ENCODE measurements at places on chromosomes 1 and 21.

- DNase-seq, result no peak
These were observed 14.9 kb downstream of the PLEKHA6 start for GRCh38 chr1:204344665-204345355.

GRCh38 chr1:212718499-212718898, 18.9 kb upstream of the BATF3 start:
- DNase-seq, result no peak

DNA sequence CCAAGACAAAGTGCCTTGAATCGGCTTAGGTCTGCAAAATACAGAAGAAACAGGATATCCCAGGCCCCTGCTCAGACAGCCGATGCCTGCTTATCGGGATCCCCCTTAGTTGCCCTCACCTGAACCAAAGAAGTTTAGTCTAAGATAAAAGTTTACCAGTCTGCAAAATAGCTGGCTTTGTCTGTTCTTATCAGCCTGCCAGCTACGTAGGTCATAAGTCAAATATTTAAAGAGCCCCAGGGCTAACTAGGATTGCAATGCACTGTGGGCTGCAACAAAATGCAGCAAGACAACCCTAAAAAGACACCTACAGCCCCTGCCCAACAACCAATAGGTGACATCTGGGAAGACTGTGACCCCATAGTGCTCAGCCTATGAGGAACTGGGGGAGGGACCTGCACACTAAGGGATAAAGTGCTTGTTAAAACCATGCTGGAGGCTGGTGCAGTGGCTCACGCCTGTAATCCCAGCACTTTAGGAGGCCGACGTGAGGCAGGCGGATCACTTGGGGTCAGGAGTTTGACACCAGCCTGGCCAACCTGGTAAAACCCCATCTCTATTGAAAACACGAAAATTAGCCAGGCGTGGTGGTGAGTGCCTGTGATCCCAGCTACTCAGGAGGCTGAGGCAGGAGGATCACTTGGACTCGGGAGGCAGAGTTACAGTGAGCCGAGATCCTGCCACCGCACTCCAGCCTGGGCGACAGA, 27.4 kb downstream of the LRRC3 start:
- no peak for DNase-seq

DNA sequence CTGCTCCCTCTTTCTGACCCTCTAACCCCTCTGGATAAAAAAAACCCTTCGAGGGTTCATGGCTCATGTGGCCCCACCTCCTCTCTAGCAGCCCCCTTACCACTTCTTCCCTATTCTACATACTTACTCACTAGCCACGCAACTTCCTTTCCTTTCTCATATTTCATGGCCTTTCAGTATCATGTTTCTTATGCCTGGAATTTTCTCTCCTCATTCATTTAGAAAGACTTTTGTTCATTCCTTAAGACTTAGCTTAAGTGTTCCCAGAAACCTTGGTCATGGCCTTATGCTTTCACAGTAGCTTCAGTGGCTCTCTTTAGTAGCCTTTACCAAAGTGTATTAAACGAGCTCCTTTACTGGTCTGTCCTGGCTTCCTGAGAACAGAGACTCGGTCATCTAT, 6.1 kb downstream of the ACP6 start:
- no peak for DNase-seq

GRCh38 chr1:202551683-202552082, 158.6 kb downstream of the SYT2 start:
- DNase-seq, result peak; percentile 90

DNA sequence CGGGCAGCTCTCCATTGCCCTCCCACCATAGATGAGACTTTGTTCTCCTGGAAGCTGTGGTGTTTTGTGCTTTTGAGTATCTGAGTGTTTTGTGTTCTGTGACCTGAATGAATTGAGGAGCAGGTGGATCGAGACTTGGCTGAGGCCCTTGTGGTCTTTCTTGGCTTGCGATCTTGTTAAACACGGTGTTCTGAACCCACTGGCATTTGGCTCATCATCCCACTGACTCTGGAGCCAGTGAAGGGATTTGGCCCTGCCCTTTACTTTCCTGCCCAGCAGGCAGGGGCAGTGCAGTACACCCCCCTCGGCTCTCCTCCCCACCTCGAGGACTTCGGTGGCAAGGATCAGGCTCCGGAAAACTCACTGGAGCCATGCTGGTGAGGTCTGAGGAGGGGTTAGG, 30.6 kb downstream of the PKNOX1 start:
- DNase-seq, result no peak

GRCh38 chr1:217534566-217534965, 96.3 kb downstream of the GPATCH2 start:
- no peak for DNase-seq

GRCh38 chr1:195697130-195697529, 911.1 kb downstream of the KCNT2 start:
- DNase-seq, result no peak

DNA sequence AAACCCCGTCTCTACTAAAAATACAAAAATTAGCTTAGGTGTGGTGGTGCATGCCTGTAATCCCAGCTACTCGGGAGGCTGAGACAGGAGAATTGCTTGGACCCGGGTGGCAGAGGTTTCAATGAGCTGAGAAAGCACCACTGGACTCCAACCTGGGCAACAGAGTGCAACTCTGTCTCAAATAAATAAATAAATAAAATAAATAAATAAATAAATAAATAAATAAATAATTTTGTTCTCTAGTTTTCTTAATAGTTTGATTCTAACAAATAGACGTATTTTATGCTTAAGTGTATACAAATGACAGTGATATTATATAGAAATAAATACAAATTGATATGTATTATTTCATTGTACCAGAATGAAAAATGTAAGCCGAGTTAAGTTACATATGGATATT, 339.9 kb upstream of the OLFM3 start:
- DNase-seq, result no peak

DNA sequence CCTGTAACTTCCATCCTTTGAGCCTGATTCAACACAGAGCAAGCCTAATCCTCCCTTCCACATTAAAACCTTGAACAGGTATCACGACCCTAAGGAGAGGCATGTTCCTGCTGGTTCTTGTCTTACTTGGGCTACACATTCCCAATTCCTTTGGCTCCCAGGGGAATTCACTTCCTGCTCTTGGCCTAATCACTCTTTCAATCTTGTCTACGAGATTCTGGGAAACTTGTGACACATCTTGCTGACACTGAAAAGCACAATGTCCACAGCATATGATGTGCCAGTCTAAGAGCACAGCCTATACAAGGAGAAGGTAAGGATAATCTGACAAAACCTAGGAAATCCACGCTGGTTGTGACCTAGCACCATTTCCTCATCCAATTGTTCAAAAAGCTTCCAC, 163.9 kb downstream of the GABPA start:
- no peak for DNase-seq

DNA sequence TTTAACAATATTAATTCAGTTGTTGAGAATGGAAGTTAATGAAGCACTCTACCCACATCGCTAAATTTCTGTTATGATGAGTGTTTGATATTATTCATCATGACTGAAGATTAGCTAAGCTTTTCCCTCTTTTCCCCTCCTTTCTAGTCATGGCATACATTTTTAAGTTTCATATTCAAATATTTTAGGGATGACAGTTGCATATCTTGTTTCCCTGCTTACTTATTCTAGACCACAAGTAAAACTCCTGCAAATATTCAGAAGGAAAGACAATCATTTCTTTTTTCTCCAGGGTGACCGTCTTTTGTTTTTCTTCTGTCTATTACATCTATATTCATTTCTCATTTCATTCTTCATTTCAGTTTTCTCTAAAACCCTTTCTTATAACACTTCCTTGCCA, 906.0 kb downstream of the ADGRL2 start:
- DNase-seq, result no peak

- DNase-seq, result no peak
These were observed 16.8 kb upstream of the PTPRC start for GRCh38 chr1:198622001-198622400.

GRCh38 chr1:241999026-241999425, at the start of gene MAP1LC3C:
Gene MAP1LC3C, minus strand, starts transcription at chr1:241999098. Its CDS starts 90 bp downstream, at chr1:241999008.
- DNase-seq, result peak; percentile 65

GRCh38 chr1:201418461-201418860, 3.1 kb downstream of the TNNI1 start:
- no peak for DNase-seq

DNA sequence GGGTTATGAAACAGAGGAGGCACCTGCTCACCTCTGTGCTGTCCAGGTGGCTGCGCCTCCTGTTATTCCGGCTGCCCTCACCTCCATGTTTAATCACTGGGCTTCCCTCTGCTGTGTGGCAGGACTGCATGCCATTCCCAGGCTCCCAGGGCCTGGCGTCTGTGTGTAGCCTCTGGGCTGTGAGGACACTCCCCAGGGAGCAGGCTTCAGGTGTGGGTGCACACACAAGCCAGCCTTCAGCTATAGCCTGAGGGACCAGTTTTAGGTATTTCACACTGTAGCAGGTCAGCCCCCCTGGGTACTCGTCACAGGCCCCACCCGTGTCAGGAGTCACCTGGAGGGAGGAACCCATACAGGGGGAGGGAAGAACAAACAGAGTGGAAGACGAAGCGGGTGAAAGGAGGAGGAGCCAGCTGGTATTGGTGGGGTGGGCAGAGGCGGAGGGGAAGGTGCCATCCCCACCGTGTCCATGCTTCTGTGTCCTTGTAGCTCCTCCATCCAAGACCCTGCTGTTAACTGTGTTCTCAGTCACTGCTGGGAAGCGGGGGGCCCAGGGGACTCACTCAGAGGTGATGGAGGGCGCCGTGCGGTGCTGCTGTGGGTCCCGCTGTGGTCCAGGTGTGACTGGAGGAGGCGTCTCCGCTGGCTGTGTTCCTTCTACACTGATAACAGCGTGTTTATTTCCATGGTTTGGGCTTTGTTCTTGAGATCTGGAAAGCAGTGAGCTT, 158.6 kb downstream of the PGBD5 start:
- peak; percentile 72 for DNase-seq

DNA sequence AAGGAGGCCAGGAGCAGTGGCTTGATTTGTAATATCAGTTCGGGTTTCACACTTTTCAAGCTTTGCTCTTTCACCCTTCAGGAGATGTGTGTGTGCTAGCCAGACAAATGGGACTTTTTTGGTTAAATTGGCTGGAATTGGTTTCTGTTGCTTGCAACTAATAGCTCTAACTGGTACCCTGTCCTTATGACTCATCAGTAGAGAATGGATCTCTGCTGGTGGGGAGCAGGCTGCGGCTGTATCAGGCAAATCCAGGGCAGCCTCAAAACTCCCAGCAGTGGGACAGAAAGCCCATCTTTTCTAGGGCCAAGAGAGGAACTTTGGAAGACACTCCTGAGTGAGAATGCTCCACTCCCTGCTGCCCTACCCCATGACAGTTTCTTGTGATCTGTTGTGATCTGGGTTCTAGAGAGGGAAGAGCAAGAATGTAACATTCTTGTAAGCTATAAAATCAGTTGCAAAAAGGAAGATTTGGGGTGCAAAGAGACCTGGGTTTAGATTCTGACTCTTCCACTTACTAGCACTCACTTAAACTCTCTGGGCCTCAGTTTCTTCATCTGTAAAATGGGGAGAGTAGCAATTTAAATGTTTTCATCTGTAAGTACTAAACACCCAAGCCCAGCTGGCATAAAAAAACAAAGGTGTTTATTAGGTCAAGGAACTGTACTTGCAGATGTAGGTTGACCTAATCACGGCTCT, 257.0 kb upstream of the TMEM51 start:
- DNase-seq, result peak; percentile 74

DNA sequence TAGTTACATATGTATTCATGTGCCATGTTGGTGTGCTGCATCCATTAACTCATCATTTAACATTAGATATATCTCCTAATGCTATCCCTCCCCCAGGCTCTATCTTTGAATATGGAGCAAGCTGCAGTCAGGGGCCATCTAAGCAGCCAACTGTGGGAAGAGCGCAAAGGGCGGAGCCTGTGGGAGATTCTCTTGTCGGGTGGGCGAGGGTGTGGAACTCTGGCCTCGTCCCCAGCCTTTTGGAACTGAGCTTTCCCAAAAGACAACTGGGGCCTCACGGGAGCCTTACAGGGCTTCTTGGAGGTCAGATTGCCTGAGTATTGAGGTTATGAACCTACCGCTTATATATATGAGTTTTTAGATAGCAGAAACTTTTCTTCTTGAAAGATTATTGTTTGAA, 117.2 kb downstream of the HHAT start:
- DNase-seq, result no peak

GRCh38 chr1:176866011-176866714, 298.3 kb downstream of the ASTN1 start:
- DNase-seq, result no peak

- DNase-seq, result no peak
These were observed 1.1 kb upstream of the RCAN3 start for GRCh38 chr1:24501371-24502064.

GRCh38 chr1:93296555-93297154, 49.1 kb upstream of the DR1 start:
- DNase-seq, result no peak

- DNase-seq, result no peak
These were observed 9.9 kb downstream of the PTPN22 start for GRCh38 chr1:113861641-113862040.

GRCh38 chr21:26437326-26438009, 135.6 kb downstream of the CYYR1 start:
- no peak for DNase-seq

DNA sequence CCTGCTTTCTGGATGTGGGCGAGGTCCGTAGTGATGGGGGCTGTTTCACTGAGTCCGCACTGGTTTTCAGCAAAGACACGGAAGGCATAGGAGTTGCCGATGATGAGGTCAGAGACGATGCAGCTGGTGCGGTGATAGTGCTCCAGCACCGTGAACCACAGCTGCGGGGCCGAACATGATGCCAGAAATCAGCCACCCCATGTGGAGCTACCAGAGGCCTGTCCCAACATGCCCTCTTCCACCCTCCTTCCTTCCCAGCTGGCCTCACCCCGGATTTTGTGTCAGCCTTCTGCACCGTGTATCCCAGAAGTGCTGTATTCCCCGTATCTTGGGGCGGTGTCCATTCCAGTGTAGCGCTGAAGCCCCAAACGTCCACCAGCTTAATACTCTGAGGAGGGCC, 10.0 kb downstream of the MYBPHL start:
- DNase-seq, result no peak

DNA sequence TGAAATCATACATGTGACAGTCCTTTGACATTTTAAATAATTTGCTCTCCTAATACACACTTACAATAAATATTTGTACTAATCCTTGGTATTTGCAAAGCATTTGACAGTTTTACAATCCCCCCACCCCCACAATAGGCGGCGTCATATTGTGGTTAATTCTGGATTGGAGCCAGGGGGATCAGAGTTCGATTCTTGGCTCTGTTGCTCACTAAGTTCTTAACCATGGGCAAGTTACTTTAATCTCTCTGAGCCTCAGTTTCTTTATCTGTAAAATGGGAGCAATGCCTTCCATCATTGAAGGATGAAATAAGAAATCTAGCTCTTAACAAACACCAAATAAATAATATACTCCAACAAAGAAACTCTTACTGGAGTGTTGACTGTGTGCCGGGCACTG, 23.8 kb downstream of the CACNA1S start:
- DNase-seq, result no peak
